Activated CD4-positive, alpha-beta T cell treated with anti-CD3 and anti-CD28 coated beads, Interleukin-2, Interleukin-6, amounts not matched to agents 100 ng/mL and 50 ng/mL, durations not matched to agents 16 hours and 8 hours (primary cell): ENCODE measurements at places on chromosomes 13 and 19.
A peak's percentile ranks its signal among the peaks of the same experiment; 100 is the strongest.

DNA sequence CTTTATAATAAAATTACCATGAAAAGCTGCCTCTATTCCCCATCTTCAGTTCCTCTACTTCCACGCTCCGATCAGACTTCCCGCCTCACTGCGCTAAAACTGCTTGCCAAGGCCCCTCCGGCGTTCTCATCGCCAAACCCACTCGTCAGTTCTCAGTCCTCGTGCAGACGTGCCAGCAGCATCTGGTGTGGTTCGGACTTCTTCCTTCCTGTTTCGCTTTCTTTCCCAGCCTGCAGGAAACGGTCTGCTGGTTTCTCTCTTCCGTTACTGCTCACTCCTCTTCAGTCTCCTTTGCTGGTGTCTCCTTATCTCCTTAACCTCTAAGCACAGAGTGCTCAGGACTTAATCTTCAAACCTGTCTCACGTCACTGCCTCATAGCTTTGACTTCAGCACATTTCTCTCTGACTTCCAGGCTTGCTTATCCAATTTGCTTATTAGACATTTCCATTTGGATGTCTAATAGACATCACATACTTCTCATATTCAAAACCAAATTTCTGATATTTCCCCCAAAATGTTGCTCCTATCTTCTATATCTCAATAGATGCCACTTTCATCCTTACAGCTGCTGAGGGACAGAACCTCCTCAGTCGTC lies 40.3 kb downstream of the RCBTB2 start:
- peak; percentile 93 for DNase-seq

GRCh38 chr13:102089177-102089576 lies 312.7 kb downstream of the FGF14 start:
- no peak for DNase-seq

GRCh38 chr13:37618554-37618953 lies 20.0 kb upstream of the POSTN start:
- no peak for DNase-seq

DNA sequence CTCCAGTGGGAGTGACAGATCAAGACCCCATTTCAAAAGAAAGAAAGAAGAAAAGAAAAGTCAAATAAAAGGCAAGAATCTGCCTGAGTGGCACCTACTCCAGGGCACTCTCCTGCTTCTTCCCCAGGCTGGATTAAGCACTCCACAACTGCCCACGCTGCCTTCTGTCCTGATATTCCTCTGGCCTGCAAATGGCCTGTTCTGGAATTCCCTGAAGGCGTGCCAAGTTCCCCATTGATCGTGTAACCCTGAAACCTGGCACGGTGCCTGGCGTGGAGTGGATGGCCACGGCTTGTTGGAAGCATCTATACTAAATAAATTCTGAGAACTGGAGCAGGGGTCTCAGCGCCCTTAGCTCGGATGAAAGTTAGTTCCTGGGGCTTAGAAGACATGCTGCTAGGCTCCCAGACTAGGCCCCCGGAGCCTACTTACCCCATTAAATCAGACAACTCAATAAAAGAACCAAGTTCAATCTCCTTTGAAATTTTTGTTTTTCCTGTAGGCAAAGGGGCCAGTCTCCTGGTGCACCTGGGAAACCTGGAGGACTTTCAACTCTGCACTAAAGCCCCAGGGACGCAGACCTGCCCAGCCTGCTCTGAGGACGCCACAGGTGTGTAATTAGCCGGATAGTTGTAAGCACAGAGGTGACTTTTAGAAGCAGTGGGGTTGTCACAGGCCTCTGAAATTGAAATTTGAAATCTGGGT lies 21.9 kb downstream of the ANKRD27 start:
- no peak for DNase-seq

GRCh38 chr13:21549633-21550032 lies 54.3 kb downstream of the MICU2 start:
- DNase-seq, result no peak

GRCh38 chr13:96780105-96780504 lies 214.2 kb downstream of the OXGR1 start:
- DNase-seq, result no peak

- no peak for DNase-seq
Measured at GRCh38 chr19:58498316-58499020, 13.3 kb downstream of the SLC27A5 start.

- DNase-seq, result no peak
Measured at GRCh38 chr13:67950603-67951002, 720.5 kb upstream of the PCDH9 start.

- no peak for DNase-seq
Measured at GRCh38 chr19:51595190-51596175, 24.4 kb downstream of the ZNF175 start.

GRCh38 chr19:14632286-14632685 lies 42.4 kb downstream of the ADGRE3 start:
- peak; percentile 49 for DNase-seq

DNA sequence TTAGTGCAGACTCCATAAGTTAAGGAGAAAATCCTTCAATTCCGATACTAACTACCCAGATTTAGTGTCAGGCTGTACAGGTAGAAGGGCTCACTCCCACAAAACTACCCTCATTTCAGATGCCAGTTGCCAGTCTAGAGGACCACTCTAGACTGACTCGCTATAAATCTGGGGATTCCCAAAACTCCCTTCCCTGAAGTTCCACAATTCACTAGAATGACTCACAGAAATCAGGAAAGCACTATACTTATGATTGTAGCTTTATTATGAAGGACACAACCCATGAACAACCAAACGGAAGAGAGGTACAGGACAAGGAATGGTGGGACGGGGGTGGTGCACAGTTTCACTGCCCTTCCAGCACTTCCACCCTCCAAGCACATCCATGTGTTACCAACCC lies 321.2 kb downstream of the DIAPH3 start:
- DNase-seq, result no peak

DNA sequence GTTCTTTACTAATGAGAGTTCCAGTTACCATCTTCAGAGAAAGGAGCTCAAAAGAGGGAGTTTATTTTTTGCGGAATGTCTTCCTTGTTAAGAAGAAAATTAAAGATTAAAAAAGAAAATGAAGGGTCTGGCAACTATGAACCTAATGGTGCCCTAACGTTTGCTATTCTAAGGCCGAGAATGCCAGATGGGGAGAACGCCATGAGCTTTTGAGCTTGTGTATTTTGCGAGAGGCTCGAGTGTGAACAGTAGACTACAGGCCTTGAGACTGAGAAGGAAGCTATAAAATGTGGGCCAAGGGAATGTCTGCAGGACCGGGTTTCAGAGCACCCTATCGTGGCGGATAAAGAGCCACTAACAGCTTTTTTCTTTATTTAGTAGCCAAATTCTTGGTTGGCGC lies 6.7 kb downstream of the FGF14 start:
- no peak for DNase-seq

GRCh38 chr13:62512194-62513141 lies 1096.8 kb upstream of the PCDH20 start:
- peak; percentile 36 for DNase-seq

DNA sequence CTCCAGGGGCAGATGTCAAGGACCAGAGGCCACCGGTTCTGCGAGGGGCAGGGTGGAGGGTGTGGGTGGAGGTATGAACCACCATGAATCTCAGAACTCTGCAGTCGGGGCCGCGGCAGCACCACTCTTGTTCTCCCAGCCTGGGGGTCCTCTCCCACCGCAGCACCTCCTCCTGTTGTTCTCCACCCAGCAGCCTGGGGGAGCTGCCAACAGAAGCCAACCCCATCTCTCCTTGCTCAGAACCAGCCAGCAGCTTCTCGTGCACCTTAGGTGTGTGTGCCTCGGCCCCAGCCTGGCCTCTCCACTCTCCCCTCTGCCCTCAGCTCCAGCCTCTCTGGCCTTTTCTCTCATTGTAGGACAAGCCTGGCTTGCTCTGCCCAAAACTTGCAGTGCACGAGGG lies 31.9 kb upstream of the CCNE1 start:
- DNase-seq, result no peak

- DNase-seq, result no peak
Measured at GRCh38 chr19:45761714-45762113, 7.3 kb downstream of the SIX5 start.

- peak; percentile 27 for DNase-seq
Measured at GRCh38 chr19:33241530-33242101, 16.0 kb upstream of the SLC7A10 start.
